ENCODE measurements at places on chromosomes 7 and 10.

- DNase-seq, result no peak
Measured at GRCh38 chr7:151700586-151701165, 176.2 kb downstream of the PRKAG2 start.

- DNase-seq, result no peak
Measured at GRCh38 chr7:36015733-36016132, 137.3 kb upstream of the EEPD1 start.

GRCh38 chr7:17845197-17845547, 95.1 kb downstream of the SNX13 start:
- DNase-seq, result no peak

DNA sequence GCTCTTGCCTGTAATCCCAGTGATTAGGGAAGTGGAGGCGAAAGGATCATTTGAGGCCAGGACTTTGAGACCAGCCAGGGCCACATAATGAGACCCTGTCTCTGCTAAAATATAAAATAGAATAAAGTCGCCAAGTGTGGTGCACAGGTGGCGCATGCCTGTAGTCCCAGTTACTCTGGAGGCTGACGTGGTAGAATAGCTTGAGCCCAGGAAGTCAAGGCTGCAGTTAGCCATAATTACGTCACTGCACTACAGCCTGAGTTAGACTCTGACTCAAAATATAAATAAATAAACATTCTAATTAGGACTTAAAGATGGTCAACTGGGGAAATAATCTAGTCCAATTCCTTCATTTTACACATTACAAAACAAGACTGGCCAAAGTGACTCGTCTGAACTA, 768 bp downstream of the CHCHD2 start:
- no peak for DNase-seq

DNA sequence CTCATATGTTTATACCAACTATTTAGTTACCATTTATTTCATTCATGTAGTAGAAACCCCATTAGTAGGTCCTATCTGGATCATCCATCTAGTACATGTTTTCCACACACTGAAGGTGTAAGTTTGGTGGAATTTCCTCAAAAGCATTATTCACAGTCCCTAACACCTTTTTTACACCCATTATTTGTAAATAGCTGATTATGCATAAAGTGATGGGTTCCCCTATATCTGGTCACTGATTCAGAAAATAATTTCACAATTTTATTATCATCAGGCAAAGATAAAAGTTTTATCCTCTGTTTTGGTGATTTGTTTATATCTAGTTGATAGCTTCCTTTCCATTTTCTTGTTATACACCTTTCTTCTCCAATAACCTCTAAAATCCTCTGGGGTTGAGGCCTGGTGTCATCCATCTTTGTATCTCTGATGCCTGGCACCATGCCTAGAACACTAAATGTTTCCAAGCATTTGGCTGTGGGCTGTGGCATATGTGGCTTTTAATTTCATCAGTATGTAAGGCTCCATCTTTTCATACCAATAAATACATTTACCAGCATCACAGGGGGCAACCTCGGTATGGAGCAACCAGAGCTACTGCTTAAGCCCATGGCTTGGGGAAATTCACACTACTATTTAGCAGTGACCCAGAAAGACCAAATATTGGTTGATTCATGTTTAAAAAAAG, 1089.5 kb upstream of the LRRN3 start:
- DNase-seq, result no peak

Measured in H7 (cell line).